ENCODE measurements at places on chromosomes 13 and 19.

DNA sequence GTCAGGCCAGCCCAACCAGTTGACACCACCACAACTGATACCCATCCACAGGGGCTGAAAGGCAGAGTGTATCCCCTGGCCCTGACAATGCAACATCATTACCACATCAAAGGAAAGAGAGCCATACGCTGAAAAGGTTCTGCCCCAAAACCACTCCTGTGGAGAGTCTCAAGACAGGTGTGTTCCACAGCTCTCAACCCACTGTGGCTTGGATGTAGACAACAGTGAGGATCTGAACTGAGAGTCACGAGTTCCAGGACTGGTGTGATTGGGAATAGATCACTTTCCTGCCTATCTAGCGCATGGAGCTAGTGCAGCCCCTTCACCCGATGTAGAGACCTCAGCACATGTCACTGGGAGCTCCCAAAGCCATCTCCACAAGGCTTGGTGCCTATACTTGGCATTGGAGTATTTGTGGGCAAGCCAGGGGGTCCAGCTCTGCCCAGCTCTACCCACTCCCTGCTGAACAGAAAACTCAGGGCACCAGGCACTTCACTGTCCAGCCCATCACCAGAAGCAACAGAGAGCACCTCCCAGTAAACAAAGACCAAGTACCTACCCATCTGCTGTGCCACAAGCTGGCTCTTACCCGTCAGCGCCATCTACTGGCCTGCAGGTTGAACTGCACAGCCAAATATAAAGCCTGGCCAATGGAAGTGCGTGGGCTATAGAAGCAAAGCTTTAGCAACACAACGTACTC is 579.5 kb downstream of the UQCRFS1 start:
- no peak for DNase-seq

- DNase-seq, result no peak
Observed at GRCh38 chr13:53017433-53017970, 11.1 kb upstream of the OLFM4 start.

DNA sequence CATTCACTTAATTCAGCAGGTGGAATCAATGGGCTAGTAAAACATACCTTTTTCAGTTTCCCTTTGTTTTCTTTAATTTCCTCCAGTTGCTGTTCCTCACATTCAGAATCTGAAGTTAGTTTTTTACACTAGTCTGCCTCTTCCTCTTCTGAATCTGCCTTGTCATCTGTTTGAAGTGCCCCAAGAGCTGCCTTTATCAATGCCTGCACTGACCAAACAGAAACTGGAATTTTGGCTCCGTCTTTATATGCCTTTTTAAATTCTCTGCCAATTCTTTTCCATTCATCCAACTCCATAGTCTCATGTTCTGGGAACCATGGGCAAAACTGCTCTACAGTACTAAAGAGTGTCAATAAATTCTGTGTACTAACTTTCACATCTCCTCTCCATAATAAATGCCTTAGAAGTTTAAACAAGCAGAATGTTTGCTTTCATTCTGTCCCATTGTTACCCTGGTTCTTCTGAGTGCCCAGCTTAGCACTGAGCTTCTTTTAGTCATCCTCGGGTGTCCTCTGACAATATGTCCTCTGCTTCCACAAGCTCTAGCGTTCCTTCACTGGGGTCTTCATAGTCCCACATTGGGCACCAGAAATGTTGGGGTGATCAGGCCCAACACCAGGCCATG is 154.2 kb downstream of the ZNF486 start:
- DNase-seq, result no peak

GRCh38 chr13:108086678-108087077 is 128.7 kb downstream of the LIG4 start:
- no peak for DNase-seq

- no peak for DNase-seq
Observed at GRCh38 chr19:54560881-54561385, 12.7 kb upstream of the LILRA2 start.

DNA sequence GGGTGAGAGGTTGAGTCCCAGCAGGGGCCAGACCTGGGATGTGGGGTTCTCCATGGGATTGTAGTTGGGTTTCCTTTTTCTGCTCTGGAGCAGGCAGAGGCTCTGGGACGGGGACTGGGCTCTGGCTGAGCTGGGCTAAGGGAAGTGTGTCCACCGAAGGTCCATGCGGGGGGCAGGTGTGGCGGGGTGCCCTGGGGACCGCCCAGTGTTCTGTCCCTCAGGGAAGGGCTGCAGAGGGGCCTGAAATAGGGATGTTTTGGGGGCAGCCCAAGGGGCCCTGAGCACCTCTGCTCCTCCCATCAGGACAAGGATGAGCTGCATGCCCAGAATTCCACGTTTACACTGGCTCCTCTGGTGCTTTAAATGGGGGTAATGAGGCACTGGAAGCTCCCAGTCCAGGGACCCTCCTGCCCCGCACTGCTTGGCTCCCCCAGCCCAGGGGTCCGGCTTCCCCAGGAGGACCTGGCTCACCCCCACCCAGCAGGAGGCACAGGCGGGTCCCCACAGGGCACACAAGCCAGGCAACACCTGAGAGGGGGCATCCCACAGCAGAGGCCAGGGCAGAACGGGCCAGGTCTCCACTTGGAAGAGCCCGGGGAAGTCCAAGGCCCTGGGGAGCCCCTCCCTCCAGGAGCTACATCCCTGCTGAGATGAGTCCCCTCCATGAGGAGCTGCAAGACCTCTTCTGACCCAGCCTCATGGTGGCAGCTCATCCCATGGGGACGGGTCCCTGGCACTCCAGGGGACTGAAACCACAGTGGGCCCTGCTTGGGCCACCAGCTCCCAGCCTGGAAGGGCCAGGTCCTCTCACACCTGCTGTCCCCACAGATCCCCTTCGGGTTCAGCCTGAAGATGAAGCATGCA is 14.7 kb upstream of the ZNF14 start:
- DNase-seq, result no peak

DNA sequence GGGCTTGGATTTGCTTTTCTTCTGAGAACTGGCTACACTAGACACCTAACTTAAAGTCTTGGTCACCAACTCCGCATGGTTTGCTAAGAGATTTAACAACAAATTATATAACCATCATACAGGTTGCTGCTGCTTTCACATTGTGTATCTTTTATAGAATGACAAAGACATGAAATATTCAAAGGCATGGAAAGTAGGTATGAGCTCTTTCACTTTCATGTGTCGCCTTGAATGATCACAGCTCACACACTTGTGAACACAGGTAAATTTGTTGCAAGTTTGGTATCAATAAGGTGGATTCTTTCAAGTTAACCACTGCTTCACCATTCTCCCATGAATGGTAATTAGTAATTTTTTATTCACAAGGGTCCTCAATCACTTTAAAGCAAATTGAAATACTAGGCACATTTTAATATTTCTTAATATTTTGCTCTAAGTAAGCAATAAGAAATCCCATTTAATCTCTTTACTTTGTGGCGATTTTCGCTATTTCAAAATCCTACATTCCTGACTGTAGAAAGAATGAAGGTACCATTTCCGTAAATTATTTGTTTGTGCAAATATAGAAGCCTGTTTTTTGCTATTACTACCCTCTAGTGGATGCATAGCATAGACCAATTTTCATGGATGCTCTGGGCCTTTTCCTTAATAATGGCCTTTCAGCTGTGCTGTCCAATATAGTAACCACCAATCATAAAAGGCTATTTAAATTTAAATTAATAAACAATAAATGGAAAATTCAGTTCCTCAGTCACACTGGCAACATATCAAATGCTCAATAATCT is 45.5 kb upstream of the FREM2 start:
- no peak for DNase-seq

- DNase-seq, result peak; percentile 13
Observed at GRCh38 chr19:18649371-18650020, 12.7 kb downstream of the KLHL26 start.

- DNase-seq, result no peak
Observed at GRCh38 chr19:15166700-15167099, 34.1 kb downstream of the NOTCH3 start.

DNA sequence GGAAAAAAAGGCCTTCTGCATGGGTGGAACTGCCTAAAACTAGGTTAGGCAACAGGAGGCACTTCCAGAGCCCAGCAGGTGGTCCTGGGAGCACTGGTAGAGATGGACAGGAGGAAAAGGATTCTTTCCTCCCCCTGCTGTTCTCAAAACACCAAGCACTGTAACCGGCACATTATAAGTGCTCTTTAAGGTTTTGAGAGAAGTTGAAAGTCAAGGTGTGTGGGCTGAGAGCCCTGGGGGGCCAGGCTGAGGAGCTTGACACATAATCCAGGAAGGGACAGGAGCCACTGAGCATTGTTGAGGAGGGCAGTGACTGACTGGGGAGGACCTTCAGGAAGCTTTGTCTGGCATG is 32.3 kb downstream of the SPATA13 start:
- DNase-seq, result no peak

- DNase-seq, result no peak
Observed at GRCh38 chr19:15669440-15669839, 3.4 kb upstream of the CYP4F12 start.

- DNase-seq, result no peak
Observed at GRCh38 chr13:75023609-75024008, 458.4 kb downstream of the TBC1D4 start.

All from caudate nucleus (tissue), 63 donors.